Left lobe of liver (tissue), 2 donors: ENCODE measurements at places on chromosomes 12 and 14. TPM values are rescaled to one million over a fixed set of nuclear protein-coding genes. Genes with fewer than 3 reads are reported as not detected.

DNA sequence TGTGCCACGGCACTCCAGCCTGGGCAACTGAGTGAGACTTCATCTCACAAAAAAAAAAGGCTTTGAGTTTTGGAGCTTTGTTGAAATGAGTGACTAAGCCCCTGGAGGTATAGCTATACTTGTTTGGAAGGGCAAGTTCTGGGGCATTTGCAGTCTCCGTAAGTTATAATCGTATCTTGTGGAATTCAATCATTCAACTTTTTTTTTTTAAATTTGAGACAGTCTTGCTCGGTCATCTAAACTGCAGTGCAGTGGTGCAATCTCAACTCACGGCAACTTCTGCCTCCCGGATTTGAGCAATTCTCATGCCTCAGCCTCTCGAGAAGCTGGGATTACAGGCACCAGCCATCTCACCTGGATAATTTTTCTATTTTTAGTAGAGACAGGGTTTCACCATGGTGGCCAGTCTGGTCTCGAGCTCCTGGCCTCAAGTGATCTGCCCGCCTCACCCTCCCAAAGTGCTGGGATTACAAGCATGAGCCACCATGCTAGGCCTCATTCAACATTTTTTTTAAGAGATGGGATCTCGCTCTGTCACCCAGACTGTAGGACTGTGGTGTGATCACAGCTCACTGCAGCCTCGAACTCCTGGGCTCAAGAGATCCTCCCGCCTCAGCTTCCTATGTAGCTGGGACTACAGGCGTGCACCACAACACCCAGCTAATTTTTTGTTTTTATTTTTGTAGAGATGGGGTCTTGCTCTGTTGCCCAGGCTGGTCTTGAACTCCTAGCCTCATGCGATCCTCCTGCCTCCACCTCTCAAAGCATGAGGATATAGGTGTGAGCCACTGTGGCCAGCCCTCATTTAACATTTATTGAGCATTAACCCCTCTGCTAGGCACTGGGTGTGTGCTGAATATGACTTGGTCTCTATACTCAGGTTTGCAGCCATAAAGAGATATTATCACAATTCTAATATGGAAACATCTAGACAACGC is 133.7 kb upstream of the MAP1LC3B2 start:
- DNase-seq: no peak

DNA sequence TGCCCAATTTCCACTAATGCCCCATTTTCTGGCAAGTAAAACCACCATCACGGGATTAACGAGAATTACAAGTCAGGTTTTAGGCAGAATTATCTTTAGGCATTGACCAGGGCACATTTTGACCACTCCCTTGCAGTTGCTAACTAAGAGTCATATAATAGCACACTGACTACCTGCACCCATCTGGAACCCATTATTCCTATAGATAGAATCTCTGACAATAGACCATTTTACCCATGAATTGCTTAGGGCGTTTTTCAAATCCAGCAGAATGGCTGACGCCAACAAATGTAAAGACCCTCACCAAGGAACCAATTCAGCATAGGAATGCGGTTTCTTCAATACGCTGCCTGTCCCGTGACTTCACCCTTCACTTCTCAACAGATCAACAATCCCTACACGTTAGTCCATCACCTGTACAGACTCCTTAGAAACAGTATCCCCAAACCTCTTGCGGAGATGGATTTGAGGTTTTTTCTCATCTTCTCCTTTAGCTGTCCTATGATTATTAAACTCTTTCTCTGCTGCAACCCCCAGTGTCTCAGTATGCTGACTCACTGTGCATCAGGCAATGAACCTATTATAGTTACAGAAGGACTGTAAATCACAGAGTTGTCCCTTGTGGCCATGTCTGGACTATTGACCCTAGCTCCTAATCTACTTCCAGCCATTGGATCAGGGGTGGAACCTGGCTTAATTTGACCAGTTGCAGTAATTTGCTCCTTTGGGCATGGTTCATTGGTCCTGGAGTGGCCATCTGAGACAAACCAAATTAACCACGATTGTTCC is 177.3 kb upstream of the PLXNC1 start:
- no peak for DNase-seq

DNA sequence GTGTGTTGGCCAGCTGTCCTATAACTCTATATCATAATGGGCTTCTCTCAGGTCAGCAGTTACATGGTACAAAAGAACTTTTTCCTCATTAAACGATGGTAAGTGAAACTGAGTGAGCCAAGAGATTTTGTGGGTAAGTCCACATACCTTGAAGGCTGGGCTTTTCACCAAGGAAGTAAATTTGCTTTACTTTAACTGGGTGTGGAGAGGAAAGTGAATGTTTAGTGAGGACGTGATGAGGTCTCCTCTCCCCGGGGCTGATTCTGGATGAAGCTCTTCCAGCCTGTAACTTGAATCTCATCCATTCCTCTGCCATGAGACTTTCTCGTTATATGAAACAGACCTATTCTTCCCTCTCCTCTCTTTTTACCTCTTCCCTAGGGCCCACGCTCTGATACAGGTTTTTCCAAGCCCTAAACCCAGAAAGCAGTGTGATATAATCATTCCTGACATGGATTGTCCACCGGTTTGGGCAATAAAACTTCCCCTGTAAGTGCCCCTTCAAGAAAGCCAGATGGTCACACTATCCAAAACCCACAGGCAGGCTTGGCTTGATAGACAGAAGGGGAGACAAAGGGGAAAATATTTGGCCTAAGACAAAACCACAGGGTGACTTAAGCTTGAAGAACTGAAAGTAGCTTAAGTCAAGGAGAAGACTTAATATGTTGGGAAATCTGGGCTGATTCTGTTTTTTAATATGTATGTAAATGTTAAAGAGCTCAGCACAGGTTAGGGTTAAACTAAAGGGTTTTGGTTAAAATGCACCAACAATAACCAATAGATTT is 50.3 kb downstream of the CIT start:
- DNase-seq: no peak

DNA sequence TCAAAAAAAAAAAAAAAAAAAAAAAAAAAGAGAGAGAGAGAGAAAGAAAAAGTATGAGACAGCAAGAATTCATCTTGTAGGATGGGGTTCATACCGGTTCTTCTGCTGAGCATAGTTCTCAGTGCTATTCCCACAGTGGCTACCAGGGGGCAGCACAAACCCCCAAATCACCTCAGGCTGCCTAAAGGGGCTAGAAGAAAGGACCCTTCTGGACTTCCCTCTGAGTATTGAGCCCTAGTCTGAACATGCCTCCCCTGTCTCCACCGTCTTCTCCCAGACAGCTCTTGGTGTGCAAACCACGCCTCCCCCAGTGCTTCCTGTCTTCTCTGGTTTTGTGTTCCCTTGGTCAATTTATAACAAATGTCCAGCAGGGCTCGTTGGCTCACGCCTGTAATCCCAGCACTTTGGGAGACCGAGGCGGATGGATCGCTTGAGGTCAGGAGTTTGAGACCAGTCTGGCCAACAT is 31.3 kb upstream of the SMUG1 start:
- DNase-seq: peak; percentile 62

DNA sequence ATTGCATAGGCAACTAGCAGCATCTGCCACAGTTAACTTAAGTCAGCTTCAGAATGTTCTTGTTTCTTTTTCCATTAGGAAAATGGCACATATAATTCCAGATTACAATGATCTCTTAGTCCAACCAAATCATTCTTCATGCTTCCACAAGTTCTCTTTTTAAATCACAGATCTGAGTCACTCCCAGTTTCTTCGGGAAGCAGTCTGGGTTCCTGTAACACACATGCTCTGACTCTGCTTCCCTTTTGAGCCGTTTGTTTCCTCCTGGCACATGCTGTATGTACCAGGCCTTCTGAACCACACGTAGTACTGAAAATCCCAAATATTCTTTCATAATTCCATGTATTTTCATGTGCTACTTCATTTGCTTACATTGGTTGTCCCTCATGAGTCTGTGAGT is 388.8 kb upstream of the PDE3A start:
- no peak for DNase-seq

GRCh38 chr12:97425380-97425779 is 37.2 kb upstream of the RMST start:
- DNase-seq: no peak

DNA sequence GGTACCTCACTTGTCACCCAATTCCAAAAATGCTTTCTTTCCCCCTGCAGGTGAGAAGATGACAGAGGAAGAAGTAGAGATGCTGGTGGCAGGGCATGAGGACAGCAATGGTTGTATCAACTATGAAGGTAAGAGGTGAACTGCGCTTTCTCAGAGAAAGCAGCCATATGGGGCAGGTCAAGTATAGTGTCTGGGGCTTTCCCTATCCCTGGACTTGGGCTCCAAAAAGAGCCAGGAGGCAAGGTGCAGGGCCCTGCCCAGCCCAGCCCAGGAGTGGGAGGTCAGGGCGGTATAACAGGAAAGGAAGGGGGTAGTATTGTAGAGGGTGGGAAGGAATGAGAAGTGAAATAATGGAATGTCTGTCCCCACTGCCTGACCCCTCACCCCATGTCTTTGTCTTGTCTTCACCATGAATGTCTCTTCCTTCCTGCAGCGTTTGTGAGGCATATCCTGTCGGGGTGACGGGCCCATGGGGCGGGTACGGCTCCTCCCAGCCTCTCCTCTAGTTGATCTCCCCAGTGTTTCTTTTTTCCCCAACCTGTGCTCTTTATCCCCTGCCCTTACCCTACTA is 2.1 kb downstream of the MYL6 start:
- DNase-seq: no peak

- DNase-seq: no peak
These were observed 349.5 kb downstream of the GXYLT1 start for GRCh38 chr12:41795051-41795600.

- DNase-seq: no peak
These were observed 365.7 kb upstream of the FKBP4 start for GRCh38 chr12:2429032-2429431.

DNA sequence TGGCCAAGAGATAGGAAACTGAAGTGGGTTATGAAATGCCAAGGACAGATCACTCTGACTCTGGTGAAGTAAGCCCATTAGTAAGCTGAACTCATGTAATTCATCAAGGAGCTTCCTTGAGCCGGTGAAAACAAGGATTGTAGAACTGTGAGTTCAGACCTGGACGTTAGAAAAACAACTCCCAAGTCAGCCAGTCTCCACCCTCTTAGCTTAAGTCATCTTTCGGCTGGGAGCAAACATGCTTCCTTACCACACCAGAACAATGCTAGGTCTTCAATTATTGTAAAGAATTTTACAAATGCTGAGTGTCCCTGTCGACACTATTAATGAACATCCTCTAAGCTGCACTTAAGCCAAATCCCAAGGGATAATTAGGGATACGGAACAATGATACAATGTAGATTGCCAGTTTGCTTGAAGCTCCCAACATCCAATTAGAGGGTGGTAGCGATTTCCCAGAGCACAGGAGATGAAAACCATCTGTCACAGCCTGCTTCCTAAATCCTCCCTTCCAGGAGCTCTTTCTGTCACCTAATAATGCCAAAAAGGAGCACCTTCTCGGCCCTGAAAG is 45.7 kb upstream of the VASH1 start:
- peak; percentile 7 for DNase-seq

POTEG gene
- total RNA-seq: not detected

GMFB gene
- total RNA-seq: 13.0 TPM

SPX gene
- total RNA-seq: 0.23 TPM

GRIP1 gene
- 0.13 TPM for total RNA-seq
